ENCODE measurements at places on chromosomes 6 and 20. TPM values are rescaled to one million over a fixed set of nuclear protein-coding genes. Genes with fewer than 3 reads are reported as not detected.

DNA sequence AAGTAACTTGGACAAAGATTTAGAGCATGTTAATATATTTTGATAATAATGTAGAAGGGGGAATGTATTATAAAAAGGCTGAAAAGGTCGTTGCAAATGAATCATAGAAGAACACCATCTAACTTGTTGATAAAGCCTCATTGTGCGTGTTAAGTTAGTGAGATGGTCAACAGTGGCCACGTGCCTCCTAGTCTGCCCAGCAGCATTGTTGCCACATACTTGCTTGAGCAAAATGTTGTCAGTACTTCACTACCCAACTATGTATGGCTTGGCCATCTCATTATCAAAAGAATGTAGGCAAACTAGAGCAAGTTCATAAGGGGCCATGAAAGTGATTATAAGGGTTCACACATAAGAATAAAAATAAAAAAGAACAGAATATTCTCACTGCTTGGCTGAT is 84.6 kb downstream of the PHACTR1 start:
- no peak for DNase-seq

The UNC5CL gene
- not detected for total RNA-seq

DNA sequence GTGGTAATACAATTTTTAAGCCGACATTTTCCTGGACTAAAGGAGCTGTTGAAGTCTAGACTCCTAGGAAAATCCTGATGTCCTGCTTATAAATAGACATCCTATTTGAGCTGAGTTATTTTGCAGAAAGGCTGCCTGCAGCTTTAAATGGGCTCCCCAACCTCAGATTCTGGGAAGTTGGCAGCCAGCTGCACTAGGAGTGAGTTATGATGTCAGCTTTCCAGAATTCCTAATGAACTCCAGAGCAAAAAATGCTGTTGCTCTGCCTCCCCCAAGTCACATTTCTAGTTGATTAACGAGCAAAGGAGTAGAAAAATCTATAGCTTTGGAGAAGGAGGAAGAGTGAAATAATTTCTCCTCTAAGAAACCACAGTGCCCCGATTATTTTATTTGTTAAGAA is 346.3 kb upstream of the SULF2 start:
- no peak for DNase-seq

DNA sequence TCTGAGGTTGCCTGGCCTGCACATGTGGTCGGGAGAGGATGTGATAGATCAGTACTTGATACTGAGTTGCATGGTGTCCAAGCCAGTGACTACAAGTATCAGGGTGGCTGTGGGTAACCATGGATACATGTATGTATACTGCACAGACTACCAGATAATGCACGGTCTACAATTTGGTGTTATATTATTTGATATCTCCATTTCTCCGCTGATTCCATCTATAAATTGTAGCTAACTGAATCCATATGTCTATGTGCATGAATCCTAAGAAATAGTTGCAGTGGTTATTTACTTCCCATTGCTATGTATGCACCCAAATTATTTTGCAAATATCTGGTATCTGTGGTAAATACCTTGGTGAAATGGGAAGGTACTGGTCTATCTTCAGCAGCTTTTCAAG is 83.8 kb upstream of the KIF25 start:
- no peak for DNase-seq

The BPIFB1 gene
- total RNA-seq: not detected

DNA sequence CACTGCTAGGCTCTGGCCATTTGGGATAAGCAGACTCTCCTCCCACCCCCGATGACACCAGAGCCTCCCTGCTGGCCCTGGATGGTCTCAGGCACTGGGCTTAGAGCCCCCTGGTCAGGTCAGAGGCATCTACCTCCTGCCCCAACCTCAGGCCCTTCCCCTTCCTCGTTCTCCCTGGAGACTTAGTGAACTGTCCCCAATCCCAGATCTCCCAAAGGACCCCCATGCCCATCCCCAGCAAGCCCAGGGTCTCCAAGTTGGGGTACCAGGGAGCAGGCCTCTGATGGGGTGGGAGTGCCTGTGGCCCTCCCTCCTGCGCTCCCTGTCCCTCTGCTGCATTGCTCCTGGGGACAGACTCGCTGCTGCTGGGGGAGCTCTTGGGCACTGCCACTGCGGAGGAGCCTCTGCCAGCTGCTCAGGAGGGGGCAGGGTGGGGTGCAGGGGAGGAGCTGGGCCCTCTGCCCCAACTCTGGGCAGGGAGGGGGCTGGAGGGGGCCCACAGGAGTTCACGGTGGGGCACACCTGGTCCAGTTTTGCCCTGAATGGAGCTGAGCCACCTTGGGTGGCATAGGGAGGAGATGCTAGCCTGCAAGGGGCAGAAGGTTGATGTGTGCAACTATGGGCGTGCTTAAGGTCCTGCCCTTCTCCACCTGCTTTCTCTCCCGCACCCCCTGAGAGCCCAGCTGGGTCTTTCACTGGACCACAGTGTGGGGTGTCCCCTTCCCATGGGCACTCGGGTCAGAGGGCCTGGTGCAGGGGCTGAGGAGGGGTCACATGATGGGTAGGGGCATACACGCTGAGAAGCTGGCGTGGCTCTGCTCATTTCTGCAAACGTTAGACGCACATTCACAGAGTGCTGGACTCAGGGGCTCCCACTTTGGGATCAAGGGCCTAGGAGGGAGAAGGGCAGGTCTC is 40.4 kb downstream of the SPDEF start:
- DNase-seq: no peak

DNA sequence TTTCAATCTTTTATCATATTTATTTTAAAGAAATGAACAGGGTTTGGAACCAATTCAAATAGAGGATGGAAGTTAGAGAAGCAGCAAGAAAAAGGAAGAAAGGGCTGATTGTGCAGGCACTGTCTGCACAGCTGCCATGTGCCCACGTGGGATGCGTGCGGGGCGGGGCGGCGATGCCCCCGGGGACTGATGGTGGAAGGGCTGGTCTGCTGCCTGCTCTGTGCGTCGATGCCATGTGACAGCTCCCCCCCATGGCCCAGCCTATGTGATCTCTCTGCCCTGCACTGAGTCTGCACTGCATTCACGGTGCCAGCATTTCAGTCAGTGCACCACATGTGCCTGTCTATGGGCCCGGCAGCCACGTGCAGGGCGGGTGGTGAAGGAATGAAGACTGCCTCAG is 96.4 kb downstream of the IRF4 start:
- DNase-seq: no peak

The MEI4 gene
- not detected for total RNA-seq

DNA sequence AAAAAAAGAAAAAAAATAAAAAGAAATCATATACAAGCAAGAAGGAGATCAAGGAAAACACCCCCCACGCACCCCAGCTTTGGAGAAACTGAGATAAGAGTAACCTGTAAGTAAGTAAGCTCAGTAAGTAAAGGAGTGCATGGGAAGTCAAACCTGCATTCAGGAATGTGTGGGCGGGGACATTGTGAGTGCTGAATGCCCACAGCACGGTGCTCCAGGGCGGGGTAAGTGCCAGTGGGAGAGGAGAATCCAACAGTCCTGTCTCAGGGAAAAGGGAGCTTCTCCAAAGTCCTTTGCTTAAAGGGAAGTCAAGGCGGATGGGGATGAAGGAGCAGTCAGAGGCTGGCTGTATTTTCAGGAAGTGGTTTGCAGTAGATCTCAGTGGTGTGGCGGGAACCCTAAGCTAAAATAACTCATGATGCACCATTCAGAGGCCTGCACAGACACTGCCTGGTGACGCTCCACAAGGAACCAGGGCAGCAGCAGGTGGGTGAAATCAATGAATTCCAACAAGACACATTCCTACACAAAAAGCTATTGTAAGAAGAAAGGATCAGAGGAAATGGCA is 368.0 kb downstream of the QKI start:
- no peak for DNase-seq

- DNase-seq: peak; percentile 100
Measured at GRCh38 chr20:1469925-1470571, 3.4 kb upstream of the NSFL1C start.

- no peak for DNase-seq
Measured at GRCh38 chr20:42173440-42173839, 555.3 kb upstream of the CHD6 start.

The MCHR2 gene
- total RNA-seq: not detected

GRCh38 chr6:52510213-52510562 is 66.7 kb downstream of the TRAM2 start:
- no peak for DNase-seq

The OR2H2 gene
- total RNA-seq: not detected

DNA sequence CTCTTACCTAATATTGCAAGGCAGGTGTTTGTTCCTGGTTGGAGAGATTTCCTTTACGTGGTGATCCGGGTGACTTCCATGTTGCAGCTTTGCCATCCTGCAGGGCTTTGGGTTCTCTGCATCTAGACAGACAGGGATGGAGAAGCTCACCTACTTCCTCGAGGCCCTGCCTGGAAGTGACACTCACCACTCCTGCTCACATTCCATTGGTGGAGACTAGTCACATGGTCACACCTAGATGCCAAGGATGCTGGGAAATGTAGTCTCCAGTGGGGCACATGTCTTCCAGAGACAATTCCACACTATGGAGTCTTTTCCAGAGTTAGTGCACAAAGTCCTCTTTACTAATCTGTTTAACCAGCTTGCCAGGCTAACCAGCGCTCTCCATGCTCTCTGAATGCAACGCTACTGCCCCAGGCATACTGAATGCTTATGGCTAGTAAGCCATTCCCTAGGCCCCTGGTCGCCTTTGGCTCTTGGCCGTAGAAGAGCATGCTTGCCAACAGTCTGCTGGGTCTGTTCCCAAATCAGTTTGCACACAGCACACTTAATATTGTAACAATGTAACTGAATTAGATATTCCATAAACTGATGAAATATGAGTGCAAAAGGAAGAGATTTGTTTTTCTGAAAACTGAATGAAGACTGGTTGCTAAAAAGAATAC is 6.7 kb upstream of the KCNK15 start:
- peak; percentile 67 for DNase-seq

- DNase-seq: peak; percentile 28
Measured at GRCh38 chr6:114096561-114097172, 125.7 kb upstream of the HDAC2 start.

- DNase-seq: peak; percentile 76
Measured at GRCh38 chr6:155883741-155884140, 428.1 kb upstream of the NOX3 start.

The SHLD1 gene
- total RNA-seq: 1.9 TPM

DNA sequence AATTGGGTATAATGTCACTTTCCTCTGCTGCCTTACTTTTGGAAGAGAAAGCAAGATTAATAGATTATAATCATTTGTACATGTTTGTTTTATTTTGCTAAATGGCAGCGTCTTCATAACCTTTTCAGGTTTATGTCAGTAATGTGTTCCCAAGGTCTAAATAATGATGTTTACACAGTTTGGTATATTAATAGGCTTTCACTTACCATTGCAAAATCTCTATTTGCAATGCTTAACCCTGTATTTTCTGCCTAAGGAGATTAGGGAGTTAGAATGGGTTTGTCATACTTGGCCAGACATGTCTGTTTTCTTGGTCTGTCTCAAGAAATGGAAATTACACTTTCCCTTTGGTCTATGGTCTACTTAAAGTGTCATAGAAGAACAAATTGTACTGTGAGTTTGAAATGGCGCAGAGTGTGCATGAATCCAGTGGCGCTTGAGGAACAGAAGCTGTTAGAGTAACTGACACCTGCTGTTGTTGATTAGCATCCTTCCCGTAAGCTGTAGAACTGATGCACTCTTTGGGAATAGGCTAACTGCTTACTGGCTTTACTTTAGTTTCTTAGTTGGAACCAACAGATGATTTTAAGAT is 261.1 kb downstream of the SAMD5 start:
- no peak for DNase-seq

DNA sequence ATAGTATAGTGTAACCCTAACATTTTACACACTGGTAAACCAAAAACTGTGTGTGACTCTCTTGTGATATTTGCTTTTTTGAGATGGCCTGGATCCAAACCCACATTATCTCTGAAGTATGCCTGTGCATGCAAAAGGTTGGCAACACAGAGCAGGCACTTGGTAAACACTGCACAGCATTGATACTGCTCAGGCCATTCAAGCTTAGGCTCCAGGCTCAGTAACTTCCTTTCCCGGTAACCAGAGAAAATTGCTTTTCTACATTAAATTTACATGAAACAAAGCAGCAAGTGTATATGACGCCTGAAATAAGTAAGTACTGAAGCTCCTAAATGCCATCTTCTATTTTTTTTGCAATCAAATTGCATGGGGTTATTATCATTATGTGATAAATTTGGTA is 205.7 kb downstream of the EPM2A start:
- DNase-seq: no peak

The NRSN2 gene
- total RNA-seq: 17.5 TPM

GRCh38 chr6:71737953-71738352 is 148.4 kb upstream of the RIMS1 start:
- no peak for DNase-seq

GRCh38 chr6:14142511-14143223 is 25.1 kb downstream of the CD83 start:
- no peak for DNase-seq

GRCh38 chr6:144007478-144008119 is 460 bp downstream of the PLAGL1 start:
- DNase-seq: no peak

DNA sequence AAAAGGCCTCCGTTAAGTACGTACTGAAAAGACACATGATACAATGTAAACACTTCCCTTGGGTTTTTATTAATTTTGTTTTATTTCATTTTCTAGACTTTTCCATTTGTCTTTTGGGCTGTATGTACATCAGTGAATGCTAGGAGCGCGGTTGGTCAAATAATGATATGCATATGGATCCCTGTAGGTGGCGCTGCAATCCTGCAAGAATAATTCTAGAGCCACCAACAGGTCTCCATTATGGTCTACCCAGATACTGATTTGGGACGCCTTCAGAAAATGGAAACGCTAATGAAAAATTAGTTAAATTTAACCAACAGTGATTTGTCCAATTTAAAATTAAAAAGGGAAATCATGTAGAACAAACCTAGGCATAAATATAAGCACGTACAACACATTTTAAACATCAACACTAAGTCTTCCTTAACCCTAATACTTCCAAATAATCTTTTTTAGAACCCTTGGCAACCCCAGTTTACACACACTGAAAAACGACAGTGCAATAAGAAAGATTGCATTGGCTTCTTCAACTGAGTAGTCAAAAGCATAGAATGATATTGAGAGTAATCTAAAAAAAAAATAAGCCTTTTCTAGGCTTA is 433.5 kb downstream of the RFPL4B start:
- peak; percentile 84 for DNase-seq

DNA sequence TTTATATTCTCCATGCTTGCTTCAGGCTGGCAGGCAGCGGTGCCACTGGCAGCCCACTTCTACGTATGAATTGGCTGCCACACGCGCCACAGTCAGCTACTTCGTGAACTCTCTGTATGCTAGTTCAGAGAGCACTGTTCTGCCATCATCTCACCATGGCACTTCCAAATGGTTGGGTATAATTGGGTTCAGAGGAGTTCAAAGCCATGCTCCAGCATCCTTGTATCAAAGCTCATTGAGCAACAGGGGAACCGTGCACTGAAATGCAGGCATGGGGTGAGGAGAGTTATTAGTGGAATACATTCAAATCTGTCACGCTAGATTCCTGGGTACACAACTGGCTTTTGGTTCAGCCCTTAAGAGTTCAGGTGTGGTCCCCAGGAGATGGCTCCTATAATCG is 519.9 kb upstream of the NOX3 start:
- DNase-seq: no peak

GRCh38 chr6:111791415-111791814 is 81.8 kb downstream of the FYN start:
- peak; percentile 42 for DNase-seq
